ENCODE measurements at places on chromosomes 13 and 19. TPM values are rescaled to one million over a fixed set of nuclear protein-coding genes. Genes with fewer than 3 reads are reported as not detected.

DNA sequence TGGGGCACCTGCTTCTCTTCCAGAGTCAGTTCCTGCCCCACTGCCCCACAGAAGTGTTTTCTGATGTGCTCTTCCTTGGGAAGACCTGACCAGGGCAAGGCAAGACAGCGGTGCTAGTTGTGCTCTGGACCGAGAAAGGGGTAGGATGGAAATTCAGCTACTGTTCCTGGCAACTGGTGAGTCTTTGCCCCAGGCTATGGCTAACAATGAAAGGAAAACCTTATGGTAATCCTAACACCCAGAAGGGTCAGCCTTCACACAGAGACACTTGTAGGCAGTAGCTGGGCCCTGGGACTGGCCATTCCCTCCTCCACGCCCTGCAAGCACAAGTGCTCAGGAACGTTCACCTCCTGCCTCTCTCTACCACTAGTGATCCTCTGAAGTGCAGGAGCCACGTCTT is 9.6 kb upstream of the CYSLTR2 start:
- no peak overlapping the region for H3K27ac ChIP-seq
- H3K4me1 ChIP-seq: no peaks in the 10 kb centered on the region
- peak; percentile 46 for DNase-seq
- H3K36me3 ChIP-seq: no peaks in the 10 kb centered on the region
- no peak overlapping the region for H3K4me3 ChIP-seq

DNA sequence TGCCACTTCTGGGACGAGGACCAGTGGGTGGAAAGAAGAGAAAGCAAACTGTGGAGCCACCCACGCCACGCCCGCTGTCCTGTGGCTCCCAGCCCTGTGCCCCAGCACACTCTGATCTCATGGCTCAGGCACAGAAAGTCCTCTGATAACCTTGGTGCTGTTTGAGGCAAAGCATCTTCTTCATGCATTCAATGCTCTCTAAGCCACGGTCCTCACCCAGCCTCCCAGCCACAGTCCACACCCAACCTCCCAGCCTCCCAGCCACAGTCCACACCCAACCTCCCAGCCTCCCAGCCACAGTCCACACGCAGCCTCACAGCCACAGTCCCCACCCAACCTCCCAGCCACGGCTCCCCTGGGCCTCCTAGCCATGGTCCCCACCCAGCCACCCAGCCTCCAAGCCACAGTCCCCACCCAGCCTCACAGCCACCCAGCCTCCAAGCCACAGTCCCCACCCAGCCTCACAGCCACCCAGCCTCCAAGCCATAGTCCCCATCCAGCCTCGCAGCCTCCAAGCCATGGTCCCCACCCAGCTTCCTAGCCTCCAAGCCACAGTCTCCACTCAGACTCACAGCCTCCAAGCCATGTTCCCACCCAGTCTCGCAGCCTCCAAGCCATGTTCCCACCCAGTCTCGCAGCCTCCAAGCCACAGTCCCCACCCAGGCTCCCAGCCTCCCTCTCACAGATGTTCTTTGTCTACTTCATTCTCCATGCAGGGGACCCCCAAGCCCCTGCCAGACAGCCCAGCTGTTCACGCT is 74.9 kb downstream of the SOX1 start:
- no peaks in the 10 kb centered on the region for H3K4me1 ChIP-seq
- H3K27me3 ChIP-seq: no peaks in the 10 kb centered on the region
- H3K27ac ChIP-seq: no peak overlapping the region
- no peaks in the 10 kb centered on the region for H3K36me3 ChIP-seq
- no peak overlapping the region for H3K4me3 ChIP-seq

- H3K4me1 ChIP-seq: no peaks in the 10 kb centered on the region
- no peaks in the 10 kb centered on the region for H3K36me3 ChIP-seq
- H3K27me3 ChIP-seq: no peaks in the 10 kb centered on the region
- DNase-seq: no peak
- no peak overlapping the region for H3K4me3 ChIP-seq
These were observed 852 bp downstream of the SCEL start for GRCh38 chr13:77536358-77536757.

DNA sequence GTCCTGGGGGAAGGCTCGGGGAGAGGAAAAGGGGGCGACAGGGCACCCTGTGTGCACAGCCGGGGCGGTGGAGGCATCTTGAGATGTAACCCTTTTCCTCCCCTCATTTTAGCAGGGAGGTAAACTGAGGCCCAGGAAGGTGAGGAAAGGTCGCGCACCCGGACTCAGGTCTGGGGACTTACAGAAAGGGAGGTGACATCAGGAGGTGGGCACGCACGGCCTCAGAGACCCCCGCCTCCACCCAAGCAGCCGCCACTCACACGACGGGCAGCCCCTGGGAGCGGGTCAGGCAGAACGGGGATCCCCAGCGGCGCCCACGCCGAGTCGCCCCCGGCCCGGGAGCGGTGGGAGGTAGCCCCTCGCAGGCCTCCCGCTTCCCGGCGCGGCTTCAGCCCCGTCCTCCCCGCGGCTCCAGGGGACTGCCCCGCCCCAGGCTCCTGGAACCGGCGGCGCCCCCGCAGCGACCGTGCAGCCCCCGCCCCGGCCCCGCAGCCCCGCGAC is 477 bp downstream of the PIP5K1C start:
- no peaks in the 10 kb centered on the region for H3K27me3 ChIP-seq
- DNase-seq: peak; percentile 86
- H3K4me1 ChIP-seq: peaks cover 6% of the 10 kb centered on the region
- H3K27ac ChIP-seq: peak overlapping the region; percentile 60
- H3K4me3 ChIP-seq: peak overlapping the region; percentile 90
- H3K36me3 ChIP-seq: no peaks in the 10 kb centered on the region

DNA sequence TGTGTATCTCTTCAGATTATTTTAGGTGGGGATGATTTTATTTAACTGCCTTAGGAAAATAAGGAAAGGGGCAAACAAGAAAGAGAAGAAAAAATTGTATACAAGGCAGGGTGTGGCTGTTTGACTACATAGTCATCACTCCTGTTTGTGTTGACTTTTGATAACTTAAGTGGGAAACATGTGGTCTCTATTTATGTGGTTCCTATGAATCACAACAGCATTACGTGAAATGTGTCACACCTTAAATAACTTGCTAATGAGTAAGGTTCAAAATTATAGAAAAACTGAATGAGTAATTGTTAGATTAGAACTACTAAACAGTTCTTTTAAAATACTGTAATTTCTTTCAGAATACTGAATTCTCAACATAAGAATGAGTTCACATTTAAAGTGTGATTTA is 69.3 kb downstream of the LMO7 start:
- DNase-seq: peak; percentile 73
- peaks cover 26% of the 10 kb centered on the region for H3K36me3 ChIP-seq
- peak overlapping the region; percentile 95 for H3K27ac ChIP-seq

DNA sequence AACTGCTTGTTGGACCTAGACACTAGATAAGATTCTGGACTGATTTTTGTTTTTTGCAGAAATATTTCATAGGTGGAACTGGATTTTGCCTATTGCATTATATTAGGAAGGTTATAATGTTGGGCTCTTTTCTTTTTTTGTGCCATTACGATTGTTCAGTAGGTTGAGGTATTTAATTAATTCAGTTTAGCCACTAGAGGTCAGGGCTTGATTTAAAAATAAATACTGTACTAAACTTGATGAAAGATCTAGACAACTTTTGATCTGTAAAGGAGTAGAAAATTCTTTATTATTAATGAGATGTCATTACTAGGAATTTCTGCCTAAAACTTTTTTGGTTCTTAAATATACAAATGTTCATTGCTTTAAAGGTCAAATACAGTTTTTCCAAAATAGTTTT is 15.2 kb upstream of the SUPT20H start:
- H3K27me3 ChIP-seq: no peaks in the 10 kb centered on the region
- H3K4me1 ChIP-seq: peaks cover 4% of the 10 kb centered on the region
- H3K27ac ChIP-seq: no peak overlapping the region

GRCh38 chr19:17086834-17087233 is 11.3 kb downstream of the MYO9B start:
- peaks cover 25% of the 10 kb centered on the region for H3K36me3 ChIP-seq
- peak overlapping the region; percentile 33 for H3K27ac ChIP-seq
- no peaks in the 10 kb centered on the region for H3K27me3 ChIP-seq
- H3K4me1 ChIP-seq: peaks cover 31% of the 10 kb centered on the region

- no peak overlapping the region for H3K4me3 ChIP-seq
- H3K4me1 ChIP-seq: no peaks in the 10 kb centered on the region
- H3K36me3 ChIP-seq: no peaks in the 10 kb centered on the region
- no peak overlapping the region for H3K27ac ChIP-seq
These were observed 257.8 kb upstream of the IPO5 start for GRCh38 chr13:97695684-97696083.

GRCh38 chr13:46778890-46779289 is 18.1 kb downstream of the ESD start:
- no peaks in the 10 kb centered on the region for H3K27me3 ChIP-seq
- no peak overlapping the region for H3K4me3 ChIP-seq

- no peak overlapping the region for H3K27ac ChIP-seq
- peaks cover 3% of the 10 kb centered on the region for H3K4me1 ChIP-seq
- no peak overlapping the region for H3K4me3 ChIP-seq
- no peaks in the 10 kb centered on the region for H3K36me3 ChIP-seq
These were observed 71.4 kb downstream of the EFNB2 start for GRCh38 chr13:106464076-106464475.

DNA sequence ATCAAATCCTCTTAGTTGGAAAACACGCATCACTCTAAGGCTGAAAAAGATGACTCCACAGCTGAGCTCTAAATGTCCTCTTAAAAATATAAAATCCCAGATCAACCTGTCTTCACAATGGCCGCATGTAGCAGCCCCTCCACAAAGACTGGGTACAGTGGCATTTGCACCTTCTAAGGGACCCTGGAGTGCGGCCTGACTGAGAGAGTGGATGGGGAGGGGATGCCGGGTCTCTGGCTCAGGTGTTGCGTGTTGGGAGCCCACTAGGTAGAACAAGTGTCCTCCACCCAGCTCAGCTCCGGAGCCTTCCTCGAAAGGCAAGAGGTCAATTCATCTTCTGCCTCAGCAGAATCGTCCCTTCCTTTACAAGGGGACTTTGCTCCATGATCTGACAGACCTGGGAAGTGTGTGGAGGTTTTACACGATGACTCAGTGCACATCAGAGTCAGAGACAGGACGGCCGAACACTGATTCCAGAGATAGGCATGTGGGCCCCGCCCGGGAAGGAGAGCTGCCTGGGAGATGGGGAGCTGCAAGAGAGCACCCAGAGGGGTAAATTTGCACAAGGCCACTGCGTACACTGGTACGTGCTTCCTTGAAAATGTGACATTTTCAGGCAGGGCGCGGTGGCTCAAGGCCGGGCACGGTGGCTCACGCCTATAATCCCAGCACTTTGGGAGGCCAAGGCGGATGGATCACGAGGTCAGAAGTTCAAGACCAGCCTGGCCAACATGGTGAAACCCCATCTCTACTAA is 23.5 kb upstream of the SLC15A1 start:
- H3K36me3 ChIP-seq: no peaks in the 10 kb centered on the region
- DNase-seq: peak; percentile 97
- no peaks in the 10 kb centered on the region for H3K4me1 ChIP-seq
- H3K4me3 ChIP-seq: no peak overlapping the region

GRCh38 chr19:7251494-7251893 is 42.7 kb downstream of the INSR start:
- H3K27ac ChIP-seq: no peak overlapping the region
- H3K4me1 ChIP-seq: no peaks in the 10 kb centered on the region
- no peaks in the 10 kb centered on the region for H3K36me3 ChIP-seq
- H3K27me3 ChIP-seq: no peaks in the 10 kb centered on the region

DNA sequence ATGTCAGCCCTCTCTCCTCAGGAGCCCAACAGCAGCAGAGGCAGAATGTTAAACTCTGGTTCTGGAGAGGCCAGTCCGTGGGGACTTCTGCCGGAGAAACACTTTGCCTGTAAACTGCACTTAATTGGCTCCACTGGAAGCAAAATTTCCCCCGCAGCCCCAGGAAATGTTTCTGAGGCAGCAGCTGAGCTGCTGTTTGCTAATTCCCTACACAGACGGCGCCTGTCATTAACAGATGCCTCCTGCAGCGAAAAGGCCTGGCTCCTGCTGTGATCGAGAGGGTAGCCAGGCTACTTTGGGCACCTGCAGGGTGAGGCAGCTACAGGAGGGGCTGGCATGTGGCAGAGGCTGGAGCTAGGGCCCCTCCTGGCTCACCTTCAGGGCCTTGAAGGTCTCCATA is 5.2 kb upstream of the TM6SF2 start:
- H3K4me1 ChIP-seq: no peaks in the 10 kb centered on the region
- H3K27ac ChIP-seq: no peak overlapping the region
- H3K4me3 ChIP-seq: no peak overlapping the region
- DNase-seq: peak; percentile 56
- no peaks in the 10 kb centered on the region for H3K27me3 ChIP-seq

DNA sequence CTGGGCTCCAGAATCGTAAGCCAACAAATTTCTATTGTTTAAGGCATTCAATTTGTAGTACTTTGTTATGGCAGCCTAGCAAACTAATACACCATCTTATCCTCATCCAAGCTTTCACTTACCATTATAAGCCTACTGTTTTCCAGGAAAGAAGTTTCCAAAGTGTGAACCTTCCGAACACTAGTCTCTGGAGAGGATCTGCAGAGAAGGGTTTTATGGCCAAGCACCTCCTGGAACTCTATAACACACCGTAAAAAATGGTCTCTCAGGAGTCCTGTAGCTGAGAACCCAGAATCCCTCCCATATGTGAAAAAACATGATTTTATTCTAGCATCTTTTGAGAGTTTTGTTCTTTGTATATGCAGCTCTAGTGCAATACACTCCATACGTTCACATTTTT is 142.1 kb downstream of the POSTN start:
- no peaks in the 10 kb centered on the region for H3K36me3 ChIP-seq
- peaks cover 4% of the 10 kb centered on the region for H3K4me1 ChIP-seq
- H3K27me3 ChIP-seq: no peaks in the 10 kb centered on the region
- no peak for DNase-seq
- H3K4me3 ChIP-seq: no peak overlapping the region

DNA sequence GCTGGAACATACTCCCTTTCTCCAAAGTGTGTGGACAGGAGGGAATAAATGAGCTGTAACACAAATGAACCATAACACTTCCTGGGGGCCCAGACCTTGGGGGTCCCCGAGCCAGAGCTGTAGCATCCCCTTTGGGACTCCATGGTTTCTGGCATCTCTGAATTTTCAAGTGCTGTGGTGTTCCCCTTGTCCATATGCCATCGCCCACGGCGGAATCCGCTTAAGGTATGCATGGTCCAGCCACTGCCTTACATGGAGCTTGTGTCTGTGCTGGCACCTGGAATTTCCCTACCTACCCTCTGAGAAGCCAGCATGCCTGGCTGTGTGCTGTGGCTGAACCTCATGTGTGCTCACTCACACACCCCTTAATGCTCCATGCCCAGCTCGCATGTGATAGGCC is 943.6 kb downstream of the SLITRK1 start:
- no peak for DNase-seq
- H3K27ac ChIP-seq: no peak overlapping the region
- no peaks in the 10 kb centered on the region for H3K4me1 ChIP-seq
- H3K4me3 ChIP-seq: no peak overlapping the region
- no peaks in the 10 kb centered on the region for H3K36me3 ChIP-seq

DNA sequence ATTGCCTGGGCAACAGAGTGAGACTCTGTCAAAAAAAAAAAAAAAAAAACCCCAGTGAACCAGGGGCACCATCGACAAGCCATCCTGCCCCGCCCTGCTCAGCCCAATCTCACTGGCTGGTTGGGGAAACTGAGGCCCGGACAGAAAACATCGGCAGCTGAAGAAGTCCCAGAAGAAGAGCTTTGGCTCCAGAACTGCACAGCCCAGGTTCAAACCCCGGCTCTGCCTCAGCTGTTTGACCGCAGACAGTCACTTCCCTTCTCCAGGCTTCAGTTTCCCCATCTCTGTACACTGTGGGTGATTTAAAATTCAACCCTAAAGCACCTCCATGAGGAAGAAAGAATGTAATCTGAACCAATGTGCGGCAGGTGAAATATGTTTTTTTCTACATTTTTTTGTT is 9.4 kb upstream of the SEMA6B start:
- H3K27me3 ChIP-seq: no peaks in the 10 kb centered on the region
- H3K4me1 ChIP-seq: no peaks in the 10 kb centered on the region
- H3K4me3 ChIP-seq: no peak overlapping the region
- H3K36me3 ChIP-seq: no peaks in the 10 kb centered on the region
- H3K27ac ChIP-seq: no peak overlapping the region

EXOC3L2 gene
- total RNA-seq: not detected

CXCL17 gene
- total RNA-seq: not detected

FSD1 gene
- total RNA-seq: 1.1 TPM

ARHGEF1 gene
- 30.6 TPM for total RNA-seq

MCF2L gene
- total RNA-seq: 6.5 TPM

ZNF208 gene
- total RNA-seq: 1.2 TPM

All from osteoblast (primary cell).